M059J (cell line): ENCODE measurements at places on chromosomes 13 and 19. TPM values are rescaled to one million over a fixed set of nuclear protein-coding genes. Genes with fewer than 3 reads are reported as not detected.

Gene DACH1
- not detected in 2 replicates for total RNA-seq

- no peak for DNase-seq
Observed at GRCh38 chr19:34180709-34181108, 8.4 kb downstream of the LSM14A start.

- no peak for DNase-seq
Observed at GRCh38 chr13:49064476-49064875, 88.8 kb downstream of the FNDC3A start.

Gene OR10H1
- total RNA-seq, result not detected in 2 replicates

DNA sequence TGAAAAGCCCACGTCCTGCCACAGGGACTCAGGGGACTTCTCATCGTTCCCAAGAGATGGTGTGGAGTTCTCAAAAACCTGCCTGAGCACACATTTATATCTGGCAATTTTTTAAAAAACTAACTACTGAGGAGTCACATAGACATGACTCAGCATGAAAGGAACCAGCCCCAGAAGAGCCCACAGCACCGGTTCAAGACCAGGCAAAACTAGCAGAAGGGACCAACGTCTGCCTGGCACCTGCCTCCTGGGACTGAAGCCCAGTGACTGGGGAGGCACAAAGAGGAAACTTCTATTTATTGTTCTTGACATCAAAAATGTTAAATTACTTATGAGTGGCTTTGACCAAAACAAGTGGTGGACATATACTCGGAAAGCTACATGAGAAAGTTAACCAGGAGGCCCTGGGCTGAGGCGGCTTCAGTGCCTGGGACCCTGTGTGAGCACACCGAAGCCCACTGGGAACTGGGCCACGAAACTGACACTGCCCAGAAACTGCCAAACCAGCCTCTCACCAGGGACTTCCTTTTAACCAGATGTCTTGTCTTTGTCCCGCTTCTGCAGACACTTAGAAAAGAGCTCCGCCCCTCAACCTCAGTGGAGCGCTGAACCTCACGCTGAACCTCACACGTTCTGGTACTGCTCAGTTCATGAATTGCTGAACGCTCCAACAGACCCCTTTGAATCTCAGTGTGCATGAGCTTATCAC, 25.7 kb downstream of the C13orf46 start:
- DNase-seq, result no peak
